ENCODE measurements at places on chromosomes 11 and 22. TPM values are rescaled to one million over a fixed set of nuclear protein-coding genes. Genes with fewer than 3 reads are reported as not detected.

LAYN gene
- 5.9 TPM for total RNA-seq

GRCh38 chr22:19735665-19736510, 12.5 kb downstream of the GP1BB start:
- H3K36me3 ChIP-seq = no peaks in the 10 kb centered on the region
- H3K4me3 ChIP-seq = no peak overlapping the region
- H3K27me3 ChIP-seq = no peaks in the 10 kb centered on the region
- H3K27ac ChIP-seq = no peak overlapping the region
- no peak for DNase-seq

DNA sequence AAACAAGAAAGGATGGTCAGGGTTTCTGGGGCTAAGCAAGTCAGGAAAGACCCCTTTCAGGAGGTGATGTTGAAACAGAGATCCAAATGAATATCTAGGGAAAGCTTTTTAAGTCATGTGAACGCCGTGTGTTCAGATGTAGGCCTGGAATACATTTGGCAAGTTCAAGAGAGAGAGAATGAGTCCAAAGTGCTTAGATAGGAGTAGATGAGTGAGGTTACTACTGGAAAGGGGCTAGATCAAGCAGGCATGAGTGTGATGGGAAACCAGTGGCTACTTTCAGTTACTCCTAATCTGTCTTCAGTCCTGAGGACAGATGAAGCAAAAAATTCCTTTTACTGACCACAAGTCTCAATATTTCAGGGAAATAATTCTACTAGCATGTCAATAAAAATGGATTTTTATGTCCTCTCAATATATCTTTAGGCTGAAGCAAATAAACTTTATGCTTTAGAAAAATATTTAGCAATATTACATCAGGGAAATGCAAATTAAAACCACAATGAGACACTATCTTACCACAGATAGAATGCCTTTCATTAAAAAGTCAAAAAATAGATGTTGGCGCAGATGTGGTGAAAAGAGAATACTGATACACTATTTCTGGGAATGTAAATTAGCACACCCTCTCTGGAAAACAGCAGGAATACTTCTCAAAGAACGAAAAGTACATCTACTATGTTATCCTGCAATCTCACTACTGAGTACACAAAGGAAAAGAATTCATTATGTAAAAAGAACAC, 1085.0 kb upstream of the TENM4 start:
- H3K4me3 ChIP-seq = no peak overlapping the region
- no peaks in the 10 kb centered on the region for H3K4me1 ChIP-seq
- H3K27ac ChIP-seq = no peak overlapping the region
- H3K27me3 ChIP-seq = no peaks in the 10 kb centered on the region
- no peaks in the 10 kb centered on the region for H3K36me3 ChIP-seq

DNA sequence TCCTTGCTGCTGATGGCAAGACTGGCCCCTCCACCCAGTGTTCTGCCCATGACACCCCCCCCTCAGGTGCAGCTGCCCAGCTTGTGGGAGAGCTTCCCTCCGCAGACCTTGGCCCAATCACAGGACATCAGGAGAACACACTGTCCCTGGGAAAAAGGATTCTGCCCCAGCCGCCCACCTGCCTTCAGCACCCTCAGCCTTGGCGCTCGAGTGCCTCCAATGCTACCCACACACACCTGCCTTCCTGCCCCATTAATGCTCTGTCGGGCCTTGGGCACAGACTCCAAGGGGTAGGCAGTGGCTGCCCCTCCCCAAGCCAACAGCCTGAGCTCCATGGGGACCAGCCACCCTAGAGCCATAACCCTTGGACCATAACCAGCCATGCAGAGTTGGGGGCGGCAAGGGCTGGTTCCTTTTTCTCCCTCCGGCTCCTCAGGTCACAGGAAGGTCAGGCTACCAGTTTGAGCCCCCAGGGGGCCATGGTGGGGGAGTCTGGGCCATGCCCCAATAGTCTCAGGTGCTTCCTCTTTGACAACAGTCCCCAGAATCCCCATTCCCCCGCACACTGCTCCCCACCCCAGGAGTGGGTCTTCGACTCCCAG, 1.3 kb upstream of the ZNF70 start:
- DNase-seq = no peak
- H3K27me3 ChIP-seq = no peaks in the 10 kb centered on the region
- H3K4me1 ChIP-seq = peaks cover 20% of the 10 kb centered on the region
- peak overlapping the region; percentile 91 for H3K27ac ChIP-seq
- H3K4me3 ChIP-seq = no peak overlapping the region
- no peaks in the 10 kb centered on the region for H3K36me3 ChIP-seq

GRCh38 chr22:40381461-40381860, 11.1 kb downstream of the SGSM3 start:
- H3K36me3 ChIP-seq = no peaks in the 10 kb centered on the region
- peaks cover 60% of the 10 kb centered on the region for H3K4me1 ChIP-seq
- no peak for DNase-seq

GRCh38 chr22:17749605-17750395, 24.5 kb downstream of the BID start:
- no peak overlapping the region for H3K4me3 ChIP-seq
- no peak for DNase-seq
- no peaks in the 10 kb centered on the region for H3K36me3 ChIP-seq

All from body of pancreas (tissue), 4 donors.